ENCODE measurements at places on chromosomes 3 and 15.

DNA sequence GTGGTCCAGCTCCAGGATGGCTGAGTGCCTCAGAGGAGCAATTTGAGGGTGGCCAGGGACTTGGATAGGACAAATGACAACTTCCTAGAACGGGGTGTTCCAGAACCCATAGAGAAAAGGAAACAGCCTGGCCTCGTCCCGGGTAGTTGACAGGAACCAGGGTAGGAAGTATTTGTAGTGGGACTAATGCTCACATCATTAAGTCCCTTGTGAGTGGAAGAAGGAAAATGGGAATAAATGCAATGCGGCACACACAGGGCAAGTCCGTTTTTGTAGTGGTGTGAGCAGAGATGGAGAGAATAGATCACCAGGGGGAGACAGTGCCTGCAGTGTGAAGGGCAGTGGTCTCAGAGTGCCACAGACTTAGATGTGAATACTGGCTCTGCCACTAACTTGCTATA lies 19.6 kb downstream of the TIMP4 start:
- no peak for DNase-seq

- no peak for DNase-seq
Observed at GRCh38 chr15:74207652-74208440, 5.3 kb upstream of the STRA6 start.

DNA sequence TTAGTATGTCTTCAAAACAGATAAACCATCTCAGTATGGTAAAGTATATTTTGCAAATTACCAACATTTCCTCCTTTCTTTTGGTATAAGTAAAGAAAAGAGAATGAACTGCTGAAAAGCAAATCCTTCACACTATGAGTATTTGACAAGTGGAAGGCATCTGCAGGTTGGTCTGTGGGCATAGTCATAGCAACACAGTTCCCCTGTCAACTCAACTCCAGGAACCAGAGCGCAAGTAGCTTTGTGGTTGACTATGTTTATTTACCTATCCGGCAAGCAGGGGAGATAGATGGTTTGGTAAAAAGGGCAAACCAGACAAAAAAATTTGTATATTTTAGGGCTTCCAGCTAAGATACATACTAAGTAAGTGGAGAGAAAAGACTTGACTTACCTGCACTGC lies 88.3 kb upstream of the PPIB start:
- DNase-seq = no peak

DNA sequence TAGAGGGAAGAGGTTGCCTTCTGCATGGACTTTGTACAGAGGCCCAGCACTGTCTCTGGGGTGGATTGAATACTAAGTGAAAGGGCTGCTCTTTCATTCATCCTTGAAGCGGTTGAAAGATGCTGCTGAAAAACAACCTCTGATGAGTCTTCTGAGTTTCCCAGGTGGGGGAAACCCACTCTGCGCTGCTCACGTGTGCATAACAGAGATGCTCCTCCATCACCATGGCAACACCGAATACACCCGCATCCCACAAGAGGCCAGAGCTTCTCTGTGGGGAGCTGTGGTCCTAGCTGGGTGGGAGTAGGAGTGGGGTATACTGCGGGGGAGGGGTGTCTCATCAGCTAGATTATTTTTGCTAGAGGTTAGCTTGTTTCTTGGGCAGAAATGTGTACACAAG lies 6.1 kb upstream of the SYN2 start:
- DNase-seq = no peak

GRCh38 chr15:88476635-88477060 lies 9.1 kb downstream of the MRPS11 start:
- DNase-seq = no peak

DNA sequence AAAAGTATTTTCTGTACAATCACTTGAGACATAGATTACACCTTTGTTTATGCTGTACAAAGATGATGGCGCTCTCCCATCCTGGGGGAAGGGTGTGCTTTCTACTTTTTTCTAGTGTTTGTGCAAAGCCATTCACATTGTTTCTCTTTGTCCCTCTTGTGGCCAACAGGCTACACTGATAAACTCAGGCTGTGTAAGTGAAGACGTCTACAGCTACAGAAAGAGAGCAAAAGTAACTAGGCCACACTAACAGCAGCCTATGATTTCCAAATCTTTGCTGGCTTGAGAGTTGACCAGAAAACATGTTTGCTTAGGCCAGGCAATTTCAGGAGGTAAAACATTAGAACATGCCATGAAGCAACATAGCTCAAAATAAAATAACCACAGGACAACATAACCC lies 75.1 kb downstream of the FOXB1 start:
- DNase-seq = no peak

DNA sequence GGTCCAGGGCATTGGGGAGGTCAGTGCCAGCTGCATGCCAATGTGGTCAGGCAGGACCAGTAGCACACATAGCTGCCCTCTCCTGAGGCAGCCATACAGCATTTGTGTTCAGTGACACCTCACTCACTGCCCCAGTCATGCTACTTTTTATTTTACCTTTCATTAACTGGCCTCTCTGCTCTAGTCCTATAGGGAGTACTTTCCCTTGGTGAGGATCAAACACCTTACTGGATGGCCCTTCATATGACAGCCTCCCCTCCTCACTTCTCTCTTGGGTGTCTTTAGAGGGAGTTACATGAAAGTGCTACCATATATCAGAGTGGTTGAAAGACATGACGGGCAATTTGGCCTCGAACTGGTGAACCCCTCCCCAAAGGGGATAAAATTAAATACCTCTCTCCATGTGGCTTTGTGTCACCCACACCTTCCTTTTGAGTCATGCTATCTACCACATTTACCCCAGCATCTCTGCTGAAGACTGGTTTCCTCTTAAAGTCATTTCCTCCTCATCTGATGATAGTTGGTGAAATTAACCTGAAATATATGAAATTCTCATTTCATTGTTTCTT lies 17.6 kb downstream of the RLBP1 start:
- DNase-seq = no peak

GRCh38 chr15:73997986-73998385 lies 3.5 kb downstream of the PML start:
- no peak for DNase-seq

DNA sequence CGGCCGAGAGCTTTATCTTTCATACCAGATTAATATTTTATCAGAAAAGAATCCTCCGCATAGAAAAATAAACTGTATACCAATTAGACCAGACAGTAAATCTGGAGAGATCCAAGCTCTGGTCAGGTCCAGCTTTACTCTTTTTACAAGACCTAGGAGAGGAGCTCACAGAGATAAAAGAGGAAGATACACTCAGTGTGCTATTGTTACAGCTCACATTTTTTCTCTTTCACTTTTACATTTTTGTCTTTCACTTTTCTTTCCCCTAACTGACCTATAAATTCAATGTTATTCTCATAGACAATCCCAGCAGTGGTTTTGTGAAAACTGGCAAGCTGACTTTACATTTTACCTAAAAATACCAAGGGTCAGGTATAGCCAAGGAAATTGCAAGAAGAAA lies 55.8 kb downstream of the GUCA1C start:
- no peak for DNase-seq

DNA sequence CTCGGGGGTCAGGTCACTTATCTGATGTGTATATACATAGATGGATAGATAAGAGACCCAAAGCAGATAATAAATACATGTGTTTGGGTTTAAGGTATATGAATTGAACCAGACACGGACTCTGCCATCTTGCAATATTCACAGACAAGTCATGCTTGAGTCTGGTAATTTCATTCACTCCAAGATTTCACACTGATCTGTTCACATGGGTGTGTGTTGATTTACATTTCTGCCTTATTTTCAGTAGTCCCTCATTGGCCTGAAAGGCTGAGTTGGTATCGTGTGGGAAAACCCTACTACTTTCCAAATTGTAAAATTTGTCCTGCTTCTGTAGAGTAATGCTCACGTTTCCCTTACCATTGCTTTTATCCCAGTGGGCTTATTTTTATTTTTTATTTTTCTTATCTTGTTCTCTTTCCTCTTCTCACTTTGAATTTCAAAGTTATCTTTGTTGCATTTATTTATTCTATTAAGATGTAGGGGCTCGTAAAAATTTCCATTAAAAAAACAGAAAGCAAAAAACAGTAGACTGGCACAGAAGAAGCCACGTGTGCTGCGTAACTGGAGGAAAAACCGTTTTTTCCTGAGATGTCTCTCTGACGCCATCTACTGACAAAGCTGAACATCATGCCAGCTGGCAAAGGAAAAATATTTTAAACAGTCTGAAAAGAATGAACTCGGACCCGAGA lies 10.8 kb upstream of the MFSD1 start:
- peak; percentile 9 for DNase-seq

DNA sequence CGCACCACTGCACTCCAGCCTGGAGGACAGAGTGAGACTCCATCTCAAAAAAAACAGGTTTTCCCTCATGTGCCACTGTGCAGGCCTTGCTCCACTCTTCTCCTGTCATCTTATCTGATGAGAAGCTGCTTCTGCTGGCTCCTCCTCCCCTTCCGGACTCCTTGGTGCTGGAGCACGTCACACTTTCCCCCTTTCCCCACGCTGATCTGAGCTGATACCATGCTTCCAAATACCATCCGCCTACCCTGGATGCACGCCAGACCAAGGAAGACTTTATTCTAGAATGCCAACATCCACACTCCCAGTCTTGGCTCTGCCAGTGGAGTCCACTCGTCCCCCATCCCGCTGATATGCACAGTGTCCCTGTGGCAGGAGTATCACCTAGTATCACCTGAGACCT lies 31.3 kb downstream of the HOMER2 start:
- DNase-seq = no peak

DNA sequence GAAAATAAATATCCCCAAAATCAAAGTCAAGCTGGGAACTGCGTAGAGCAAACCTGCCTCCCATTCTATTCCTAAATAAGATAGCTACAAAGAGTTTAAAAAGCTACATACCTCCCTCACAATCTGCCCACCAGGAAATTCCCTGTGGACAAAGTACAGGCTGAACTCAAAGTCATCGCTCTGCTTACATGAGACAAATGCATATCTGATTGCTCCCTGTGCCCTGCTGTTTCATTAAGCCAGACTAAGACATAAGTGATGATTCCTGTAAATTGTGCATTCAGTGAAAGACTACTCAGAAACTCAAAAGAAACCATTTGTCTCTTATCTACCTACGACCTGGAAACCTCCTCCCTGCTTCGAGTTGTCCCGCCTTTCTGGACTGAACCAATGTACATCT lies 28.5 kb upstream of the EIF4A2 start:
- no peak for DNase-seq

GRCh38 chr3:29478611-29479010 lies 197.7 kb downstream of the RBMS3 start:
- DNase-seq = no peak

GRCh38 chr15:89870006-89870405 lies 23.8 kb downstream of the AP3S2 start:
- DNase-seq = no peak

- no peak for DNase-seq
Observed at GRCh38 chr15:87660251-87661129, 596.0 kb downstream of the NTRK3 start.

DNA sequence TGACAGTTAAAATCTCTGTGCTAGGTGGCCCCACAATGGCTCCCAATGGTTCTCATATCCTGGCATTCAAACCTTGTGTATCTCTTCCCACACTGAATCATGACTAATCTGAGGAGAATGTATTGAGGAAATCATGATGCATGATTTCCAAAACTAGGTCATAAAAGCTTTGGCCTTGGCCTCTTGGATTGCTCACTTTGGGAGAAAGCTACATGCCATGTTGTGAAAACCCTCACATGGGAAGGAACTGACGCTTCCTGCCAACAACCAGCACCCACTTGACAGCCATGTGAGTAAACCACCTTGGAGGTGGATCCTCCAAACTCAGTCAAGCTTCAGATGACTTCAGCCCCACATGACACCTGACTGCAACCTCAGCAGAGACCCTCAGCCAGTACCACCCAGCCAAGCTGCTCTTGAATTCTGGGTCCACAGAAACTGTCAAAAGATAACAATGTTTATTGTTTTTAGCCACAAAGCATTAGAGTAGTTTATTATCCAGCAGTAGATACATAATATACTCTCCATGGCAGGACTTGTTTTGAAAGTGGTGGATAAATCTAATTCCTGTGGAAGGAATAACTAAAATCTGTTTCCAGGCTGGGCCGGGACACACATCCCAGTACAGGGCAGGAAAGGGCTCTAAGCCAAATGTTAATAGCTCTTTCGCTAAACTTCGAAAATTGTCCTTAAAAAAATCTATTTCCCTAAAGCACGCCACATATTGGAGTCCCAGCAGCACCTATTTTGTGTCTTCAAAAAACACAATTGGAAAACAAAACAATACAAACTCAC lies 1.0 kb upstream of the ZNF620 start:
- no peak for DNase-seq

GRCh38 chr3:142088522-142088921 lies 60.8 kb downstream of the TFDP2 start:
- DNase-seq = no peak

DNA sequence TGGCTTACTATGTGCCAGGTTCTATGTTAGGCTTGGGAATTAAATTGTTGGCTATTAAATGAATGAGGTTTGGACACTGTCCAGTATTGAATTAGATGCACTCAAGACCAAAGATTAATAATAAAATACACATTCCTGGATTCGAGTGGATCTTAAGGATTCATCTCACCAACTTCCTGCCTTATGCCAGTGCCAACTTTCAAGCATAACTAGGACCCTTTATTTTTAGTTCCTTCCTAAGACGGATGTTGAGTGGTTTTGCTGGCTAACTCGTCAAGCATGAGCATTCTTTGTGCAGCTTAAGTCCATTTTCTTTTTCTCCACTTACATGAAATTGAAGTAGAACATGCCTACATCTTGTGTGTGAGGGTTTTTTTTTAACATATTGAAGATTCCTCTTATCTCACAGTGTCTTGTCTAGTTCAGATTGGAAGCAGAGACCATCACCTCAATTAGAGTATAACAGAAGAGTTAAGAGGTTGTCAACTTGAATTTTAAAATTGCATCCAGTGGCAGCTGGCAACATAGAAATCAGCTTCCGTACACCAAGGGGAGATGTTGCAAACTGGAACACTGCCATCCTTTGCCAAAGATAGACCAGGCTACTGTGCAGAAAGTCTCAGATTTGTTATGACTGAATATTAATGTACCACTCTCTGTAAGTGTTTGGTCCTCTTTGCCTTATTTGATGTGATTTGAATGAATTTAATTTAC lies 106.3 kb upstream of the BFSP2 start:
- no peak for DNase-seq

- no peak for DNase-seq
Observed at GRCh38 chr3:46020766-46021510, 6.3 kb downstream of the XCR1 start.

GRCh38 chr3:98730338-98730737 lies 32.8 kb upstream of the ST3GAL6 start:
- DNase-seq = no peak

GRCh38 chr3:88412346-88412745 lies 262.6 kb downstream of the C3orf38 start:
- no peak for DNase-seq

GRCh38 chr15:51677452-51677851 lies 3.9 kb upstream of the SCG3 start:
- DNase-seq = no peak

- DNase-seq = no peak
Observed at GRCh38 chr15:32715276-32715675, 2.5 kb upstream of the GREM1 start.

- DNase-seq = no peak
Observed at GRCh38 chr15:42139596-42139995, 16.8 kb downstream of the PLA2G4F start.

GRCh38 chr15:36284911-36285310 lies 294.5 kb upstream of the CDIN1 start:
- no peak for DNase-seq
